Kidney (tissue), 22 donors: ENCODE measurements at places on chromosomes 16 and 17.

- no peaks in the 10 kb centered on the region for H3K27me3 ChIP-seq
Observed at GRCh38 chr16:576197-576822, 6.5 kb downstream of the PIGQ start.

DNA sequence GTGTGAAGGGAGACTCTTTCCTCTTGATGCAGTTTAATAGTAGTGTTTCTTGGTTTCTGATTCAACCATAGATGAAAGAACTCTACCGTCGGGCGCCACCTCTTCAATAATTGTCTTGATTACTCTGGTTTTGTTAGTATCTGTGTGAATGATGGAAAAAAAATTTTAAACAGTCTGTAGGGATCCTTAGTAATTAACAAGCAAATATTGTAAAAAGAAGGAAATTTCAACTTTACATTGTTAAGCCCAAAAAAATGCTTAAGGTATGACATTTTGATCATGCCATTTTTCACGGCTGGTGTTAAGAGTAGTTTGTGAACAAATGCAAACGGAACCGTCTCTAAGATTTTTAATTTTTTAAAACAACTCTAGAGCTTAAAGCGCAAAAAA, 4.1 kb downstream of the KRT10 start:
- H3K4me3 ChIP-seq = peak overlapping the region; percentile 90
- H3K4me1 ChIP-seq = peaks cover 4% of the 10 kb centered on the region
- no peaks in the 10 kb centered on the region for H3K27me3 ChIP-seq
- no peak for DNase-seq

DNA sequence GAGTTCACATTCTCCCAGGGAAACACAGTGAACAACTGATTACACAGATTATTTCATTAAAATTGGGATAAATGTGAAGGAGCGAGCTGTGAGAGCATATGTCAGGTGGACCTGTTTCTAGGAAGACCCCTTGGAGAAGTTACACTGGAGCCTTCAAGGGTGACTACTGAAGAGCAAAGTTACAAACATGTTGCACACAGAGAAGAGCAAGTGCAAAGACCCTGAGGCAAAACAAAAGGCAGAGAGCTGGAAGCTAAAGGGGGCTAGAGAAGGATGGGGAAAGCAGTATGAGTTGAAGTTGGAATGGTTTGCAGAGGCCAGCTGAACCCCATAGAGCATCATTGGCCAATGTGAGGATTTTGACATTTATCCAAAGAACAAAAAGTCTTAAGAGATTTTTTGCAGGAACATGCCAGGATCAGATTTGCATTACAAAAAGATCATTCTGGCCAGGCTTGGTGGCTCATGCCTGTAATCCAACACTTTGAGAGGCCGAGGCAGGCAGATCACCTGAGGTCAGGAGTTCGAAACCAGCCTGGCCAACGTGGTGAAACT, 14.1 kb downstream of the PDZD9 start:
- no peak overlapping the region for H3K27ac ChIP-seq
- H3K27me3 ChIP-seq = no peaks in the 10 kb centered on the region
- H3K36me3 ChIP-seq = peaks cover 20% of the 10 kb centered on the region
- no peaks in the 10 kb centered on the region for H3K4me1 ChIP-seq
- no peak for DNase-seq

- no peaks in the 10 kb centered on the region for H3K4me1 ChIP-seq
- no peak overlapping the region for H3K4me3 ChIP-seq
- no peaks in the 10 kb centered on the region for H3K36me3 ChIP-seq
- no peak overlapping the region for H3K27ac ChIP-seq
- DNase-seq = no peak
Observed at GRCh38 chr17:7742729-7743128, 25.2 kb downstream of the DNAH2 start.

DNA sequence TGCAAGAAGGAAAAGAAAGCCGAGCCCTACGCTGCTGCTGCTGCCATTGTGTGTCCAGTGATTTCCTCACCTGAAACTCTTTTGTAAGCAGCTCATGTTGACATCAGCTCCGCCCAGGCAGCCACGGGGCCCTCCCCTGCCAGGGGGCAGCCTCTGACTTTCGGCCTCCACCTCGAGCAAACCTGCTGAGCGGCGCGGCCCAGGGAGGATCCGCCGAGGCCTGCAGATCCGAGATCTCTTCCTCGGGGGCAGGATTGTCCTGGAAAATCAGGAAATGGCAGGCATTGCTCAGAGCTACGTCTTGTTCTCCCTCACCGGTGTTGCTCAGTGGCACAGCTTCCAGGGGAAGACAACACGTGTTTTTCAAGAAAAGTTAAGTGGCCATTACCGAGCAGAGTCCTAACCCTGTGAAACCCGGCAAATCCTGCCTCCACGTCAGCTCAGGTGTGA, 35.6 kb upstream of the ZNF750 start:
- peaks cover 1% of the 10 kb centered on the region for H3K36me3 ChIP-seq
- peaks cover 4% of the 10 kb centered on the region for H3K4me1 ChIP-seq
- no peak for DNase-seq
- H3K27me3 ChIP-seq = no peaks in the 10 kb centered on the region
- H3K27ac ChIP-seq = no peak overlapping the region

DNA sequence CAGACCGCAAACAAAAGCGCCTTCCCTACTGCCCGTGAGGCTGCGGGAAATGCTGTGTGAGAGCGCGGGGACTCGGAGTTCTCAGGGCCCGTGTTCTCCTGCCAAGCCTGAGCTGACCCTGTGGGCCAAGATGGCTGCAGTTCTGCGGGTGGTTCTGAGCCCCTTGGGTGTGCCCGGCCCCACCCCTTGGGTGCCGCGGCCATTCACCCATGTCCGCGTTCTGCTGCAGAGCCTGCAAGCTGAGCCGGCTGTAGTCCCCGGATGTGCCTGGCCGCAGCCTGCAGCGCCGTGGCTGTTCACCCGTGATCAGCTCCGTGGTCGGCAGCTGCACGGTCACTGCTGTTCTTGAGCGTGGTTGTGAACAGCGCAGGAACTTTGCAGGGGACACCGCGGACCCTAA, 20.0 kb downstream of the ACSF3 start:
- peak; percentile 26 for DNase-seq
- no peaks in the 10 kb centered on the region for H3K27me3 ChIP-seq
- no peaks in the 10 kb centered on the region for H3K4me1 ChIP-seq

GRCh38 chr16:89134269-89134668, 37.3 kb upstream of the CDH15 start:
- DNase-seq = no peak
- H3K36me3 ChIP-seq = no peaks in the 10 kb centered on the region
- H3K4me3 ChIP-seq = no peak overlapping the region

- no peak for DNase-seq
- H3K27me3 ChIP-seq = no peaks in the 10 kb centered on the region
- no peaks in the 10 kb centered on the region for H3K4me1 ChIP-seq
- H3K36me3 ChIP-seq = no peaks in the 10 kb centered on the region
Observed at GRCh38 chr16:52872731-52873130, 180.0 kb downstream of the CHD9NB start.

GRCh38 chr17:7094652-7095019, 14.6 kb upstream of the CLEC10A start:
- DNase-seq = no peak
- no peaks in the 10 kb centered on the region for H3K27me3 ChIP-seq
- no peak overlapping the region for H3K27ac ChIP-seq
- no peaks in the 10 kb centered on the region for H3K4me1 ChIP-seq

- H3K36me3 ChIP-seq = no peaks in the 10 kb centered on the region
- H3K4me1 ChIP-seq = no peaks in the 10 kb centered on the region
- H3K27ac ChIP-seq = no peak overlapping the region
- H3K4me3 ChIP-seq = no peak overlapping the region
Observed at GRCh38 chr17:68334393-68334792, 43.1 kb downstream of the ARSG start.

DNA sequence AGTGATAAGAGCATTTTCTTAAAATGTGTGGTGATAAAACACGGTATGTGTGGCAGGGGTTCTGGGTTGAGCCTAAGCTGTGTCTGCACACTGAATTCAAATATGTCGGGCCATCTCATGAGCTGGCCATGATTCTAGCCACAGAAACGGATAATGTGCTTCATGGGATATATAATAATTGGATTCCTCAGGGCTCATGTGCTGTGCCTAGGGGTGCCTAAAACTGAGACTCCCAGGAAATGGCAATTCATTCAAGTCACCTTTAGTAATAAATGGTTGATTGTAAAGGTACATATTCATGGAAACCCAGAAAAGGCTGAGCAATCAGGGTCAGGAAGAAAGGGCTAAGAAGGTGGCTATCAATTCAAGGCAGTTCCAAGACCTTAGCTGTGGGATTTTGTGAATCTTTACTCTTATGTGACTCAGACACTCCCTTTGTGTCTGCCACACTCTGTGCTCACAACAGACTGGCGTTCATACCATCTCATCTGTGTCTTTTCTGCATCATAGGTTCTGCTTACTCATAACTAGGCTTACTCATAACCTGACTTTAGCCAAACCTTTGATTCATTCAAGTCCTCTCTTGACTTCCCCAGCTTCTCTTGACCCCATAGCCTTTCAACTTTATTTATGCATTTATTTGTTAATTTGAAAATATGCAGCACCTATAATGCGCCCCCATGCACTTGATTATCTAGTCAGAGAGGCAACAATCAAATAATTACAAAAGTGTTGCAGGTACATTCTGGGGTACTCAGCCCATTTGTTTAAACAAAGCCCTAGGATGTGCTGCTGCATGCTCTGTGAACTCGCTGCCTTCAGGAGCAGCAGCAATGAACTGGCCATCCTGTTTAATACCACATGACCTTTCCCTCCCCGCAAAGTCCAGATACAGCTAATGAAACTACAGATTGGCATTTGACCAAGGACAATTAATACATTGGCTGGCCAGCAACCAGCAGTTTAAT, 28.4 kb upstream of the MED13 start:
- DNase-seq = no peak
- no peaks in the 10 kb centered on the region for H3K36me3 ChIP-seq
- no peak overlapping the region for H3K4me3 ChIP-seq
- no peak overlapping the region for H3K27ac ChIP-seq
- no peaks in the 10 kb centered on the region for H3K4me1 ChIP-seq

GRCh38 chr16:21277927-21278706, at the start of gene CRYM:
Gene CRYM (minus strand): TSS chr16:21278290. CDS start chr16:21278251, 39 bp downstream.
- H3K27ac ChIP-seq = no peak within 1 kb of the TSS
- H3K36me3 ChIP-seq = no peaks in the 10 kb centered on the region
- peak within 1 kb of the TSS; percentile 75 for H3K4me3 ChIP-seq
- H3K27me3 ChIP-seq = peaks cover 2% of the 10 kb centered on the region
- peaks cover 4% of the 10 kb centered on the region for H3K4me1 ChIP-seq

GRCh38 chr17:76121932-76122430, 18.4 kb upstream of the EXOC7 start:
- H3K27me3 ChIP-seq = no peaks in the 10 kb centered on the region
- H3K4me1 ChIP-seq = no peaks in the 10 kb centered on the region
- no peak overlapping the region for H3K27ac ChIP-seq
- DNase-seq = no peak
- no peaks in the 10 kb centered on the region for H3K36me3 ChIP-seq
- no peak overlapping the region for H3K4me3 ChIP-seq

DNA sequence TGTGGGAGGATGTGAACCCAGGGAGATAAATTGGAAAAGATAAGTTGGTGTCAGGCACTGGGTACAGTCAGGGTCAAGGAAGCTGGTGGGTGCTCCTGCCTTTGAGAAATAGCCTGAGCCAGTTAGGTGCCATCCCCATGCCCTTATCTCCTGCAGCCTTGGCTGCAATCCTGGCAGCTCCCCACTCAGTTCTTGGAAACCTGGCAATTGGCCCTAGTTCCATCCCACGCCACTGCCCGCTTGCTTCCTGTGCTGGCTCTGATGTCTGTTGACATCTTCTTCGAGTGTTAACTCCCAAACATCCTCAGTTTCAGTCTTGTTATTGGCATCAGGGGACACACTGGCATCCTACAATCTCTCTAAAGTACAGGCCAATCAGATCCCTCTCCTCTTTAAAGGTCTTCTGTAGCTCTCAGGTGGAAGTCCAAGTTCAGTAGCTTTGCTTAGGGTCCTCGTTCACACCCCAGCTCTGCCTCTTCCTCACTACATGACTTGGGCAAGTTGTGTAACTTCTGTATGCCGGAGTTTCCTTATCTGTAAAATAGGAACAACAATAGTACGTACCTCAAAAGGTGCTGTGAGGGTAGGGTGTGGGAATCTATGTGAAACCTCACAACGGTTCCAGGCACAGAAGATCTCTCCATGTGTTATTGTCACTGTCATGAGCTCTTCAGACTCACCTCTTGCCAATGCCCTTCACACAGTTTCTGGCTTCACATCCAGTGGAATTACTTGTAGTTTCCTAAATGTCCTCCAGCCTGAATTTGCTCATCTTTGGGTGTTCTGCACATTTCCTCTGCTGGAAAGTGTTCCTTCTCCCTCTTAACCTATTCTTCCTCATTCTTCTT, 13.5 kb upstream of the PRKAR1A start:
- no peaks in the 10 kb centered on the region for H3K36me3 ChIP-seq
- no peak overlapping the region for H3K4me3 ChIP-seq
- no peak for DNase-seq
- H3K27me3 ChIP-seq = no peaks in the 10 kb centered on the region
- H3K27ac ChIP-seq = no peak overlapping the region
- H3K4me1 ChIP-seq = no peaks in the 10 kb centered on the region

- no peaks in the 10 kb centered on the region for H3K27me3 ChIP-seq
- H3K4me3 ChIP-seq = no peak overlapping the region
- no peak overlapping the region for H3K27ac ChIP-seq
- H3K36me3 ChIP-seq = no peaks in the 10 kb centered on the region
- DNase-seq = no peak
Observed at GRCh38 chr17:54992797-54993639, 24.5 kb downstream of the STXBP4 start.

DNA sequence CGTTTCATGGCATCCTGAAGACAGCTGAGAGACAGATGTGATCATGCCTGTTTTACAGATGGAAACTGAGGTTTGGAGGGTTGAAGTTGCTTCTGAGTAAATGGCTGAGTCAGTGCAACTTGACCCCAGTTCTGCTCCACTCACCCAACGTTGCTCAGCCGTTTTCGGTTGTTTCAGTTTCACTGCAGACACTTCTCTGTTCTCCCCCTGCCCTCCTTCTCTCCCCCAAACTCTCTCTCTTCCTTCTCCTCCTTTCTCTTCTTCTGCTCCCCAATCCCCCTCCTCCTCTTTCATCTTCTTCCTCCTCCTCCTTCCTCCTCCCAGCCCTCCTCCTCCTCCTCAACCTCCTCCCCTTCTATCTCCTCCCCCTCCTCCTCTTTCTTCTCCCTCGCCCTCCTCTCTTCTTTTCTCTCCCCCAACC, 9.4 kb upstream of the CEP20 start:
- no peaks in the 10 kb centered on the region for H3K36me3 ChIP-seq
- H3K4me3 ChIP-seq = no peak overlapping the region
- DNase-seq = no peak

GRCh38 chr17:4440690-4441686, 7.2 kb downstream of the SPNS3 start:
- no peaks in the 10 kb centered on the region for H3K36me3 ChIP-seq
- DNase-seq = peak; percentile 81
- H3K27ac ChIP-seq = no peak overlapping the region
- no peaks in the 10 kb centered on the region for H3K4me1 ChIP-seq
- H3K27me3 ChIP-seq = no peaks in the 10 kb centered on the region
